ENCODE measurements at places on chromosomes 4 and X.
A peak's percentile ranks its signal among the peaks of the same experiment; 100 is the strongest.

DNA sequence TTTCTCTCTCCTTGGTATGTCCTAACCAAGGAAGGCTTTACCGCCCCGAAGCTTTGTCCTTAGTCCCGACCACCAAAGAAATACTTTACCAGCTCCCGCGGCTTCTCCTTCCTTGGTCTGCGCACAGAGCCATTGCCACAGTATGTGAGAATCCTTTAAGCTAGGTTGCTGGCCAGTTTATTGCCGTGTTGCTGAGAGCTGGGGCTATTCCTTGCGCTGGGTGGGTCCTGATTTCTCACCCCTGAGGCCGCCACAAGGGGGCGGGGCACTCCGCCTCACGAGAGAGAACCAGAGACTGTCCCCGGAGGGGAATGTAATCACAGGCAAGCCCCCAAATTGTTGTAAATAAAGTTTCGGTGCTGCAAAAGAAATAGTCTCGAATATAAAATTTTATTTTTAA lies 331.0 kb upstream of the PCDH10 start:
- DNase-seq: no peak

- no peak for DNase-seq
These were observed 198.8 kb upstream of the BMP3 start for GRCh38 chr4:80831383-80832361.

GRCh38 chrX:108439961-108440696 lies 491 bp downstream of the COL4A5 start:
- DNase-seq: no peak

- no peak for DNase-seq
These were observed 1.2 kb downstream of the MSN start for GRCh38 chrX:65668377-65669310.

- DNase-seq: no peak
These were observed 81.9 kb downstream of the FAM114A1 start for GRCh38 chr4:38949411-38950051.

- no peak for DNase-seq
These were observed 89.5 kb downstream of the EVC start for GRCh38 chr4:5800496-5800895.

GRCh38 chr4:166527500-166527899 lies 654.5 kb downstream of the TLL1 start:
- DNase-seq: no peak

- DNase-seq: no peak
These were observed 8.8 kb upstream of the GALNT7 start for GRCh38 chr4:173159791-173160190.

DNA sequence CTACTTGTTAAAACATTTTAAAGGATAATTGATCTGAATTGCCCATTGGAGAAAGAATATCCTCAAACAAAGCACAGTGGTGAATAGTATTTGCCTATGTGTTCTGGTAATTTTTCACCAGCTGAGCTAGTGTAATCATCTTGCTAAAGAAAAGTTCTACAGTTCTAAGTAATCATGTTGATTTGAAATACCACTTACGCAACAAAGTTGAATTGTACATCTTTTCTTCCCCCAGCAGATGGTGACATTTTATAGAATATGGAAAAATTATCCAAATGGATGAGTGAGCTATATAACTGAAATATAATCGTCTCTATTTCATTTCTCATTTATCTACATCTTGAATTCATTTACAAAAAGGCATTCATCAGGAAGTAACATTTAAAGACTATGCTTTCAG lies 9.7 kb upstream of the ZNF674 start:
- DNase-seq: no peak

DNA sequence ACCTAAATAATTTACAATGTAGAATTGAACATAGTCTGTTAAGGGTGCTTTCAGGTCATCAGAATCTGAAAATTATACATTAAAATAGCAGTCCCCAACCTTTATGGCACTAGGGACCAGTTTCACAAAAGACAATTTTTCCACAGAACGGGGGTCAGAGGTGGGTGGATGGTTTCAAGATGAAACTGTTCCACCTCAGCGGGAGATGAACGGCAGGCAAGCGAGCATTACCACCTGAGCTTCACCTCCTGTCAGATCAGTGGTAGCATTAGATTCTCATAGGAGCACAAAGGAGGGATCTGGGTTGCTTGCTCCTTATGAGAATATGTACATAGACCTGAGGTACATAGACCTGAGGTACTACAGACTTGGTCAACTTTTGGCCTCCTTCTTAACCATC lies 29.0 kb downstream of the LRBA start:
- DNase-seq: no peak

DNA sequence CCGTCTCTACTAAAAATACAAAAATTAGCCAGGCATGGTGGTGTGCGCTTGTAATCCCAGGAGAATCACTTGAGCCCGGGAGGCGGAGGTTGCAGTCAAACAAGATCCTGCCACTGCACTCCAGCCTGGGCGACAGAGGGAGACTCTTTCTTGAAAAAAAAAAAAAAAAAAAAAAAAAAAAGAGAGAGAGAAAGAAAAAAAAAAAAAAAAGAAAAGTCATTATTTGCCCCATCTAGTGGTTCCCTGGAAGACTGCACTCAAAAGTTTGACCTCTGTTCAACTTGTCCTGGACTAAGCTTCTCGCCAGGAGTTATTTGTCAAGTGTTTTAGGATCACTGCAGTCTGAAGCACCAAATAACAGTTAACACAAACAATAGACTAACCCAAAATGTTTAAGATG lies 45.3 kb upstream of the KCTD8 start:
- DNase-seq: no peak

- DNase-seq: no peak
These were observed 11.0 kb upstream of the C4orf50 start for GRCh38 chr4:6029254-6029653.

GRCh38 chr4:106615410-106615945 lies 246.9 kb upstream of the GIMD1 start:
- no peak for DNase-seq

- no peak for DNase-seq
These were observed 405.3 kb upstream of the FAT1 start for GRCh38 chr4:187128976-187129375.

- no peak for DNase-seq
These were observed 98.8 kb upstream of the EOLA2 start for GRCh38 chrX:150037041-150037440.

DNA sequence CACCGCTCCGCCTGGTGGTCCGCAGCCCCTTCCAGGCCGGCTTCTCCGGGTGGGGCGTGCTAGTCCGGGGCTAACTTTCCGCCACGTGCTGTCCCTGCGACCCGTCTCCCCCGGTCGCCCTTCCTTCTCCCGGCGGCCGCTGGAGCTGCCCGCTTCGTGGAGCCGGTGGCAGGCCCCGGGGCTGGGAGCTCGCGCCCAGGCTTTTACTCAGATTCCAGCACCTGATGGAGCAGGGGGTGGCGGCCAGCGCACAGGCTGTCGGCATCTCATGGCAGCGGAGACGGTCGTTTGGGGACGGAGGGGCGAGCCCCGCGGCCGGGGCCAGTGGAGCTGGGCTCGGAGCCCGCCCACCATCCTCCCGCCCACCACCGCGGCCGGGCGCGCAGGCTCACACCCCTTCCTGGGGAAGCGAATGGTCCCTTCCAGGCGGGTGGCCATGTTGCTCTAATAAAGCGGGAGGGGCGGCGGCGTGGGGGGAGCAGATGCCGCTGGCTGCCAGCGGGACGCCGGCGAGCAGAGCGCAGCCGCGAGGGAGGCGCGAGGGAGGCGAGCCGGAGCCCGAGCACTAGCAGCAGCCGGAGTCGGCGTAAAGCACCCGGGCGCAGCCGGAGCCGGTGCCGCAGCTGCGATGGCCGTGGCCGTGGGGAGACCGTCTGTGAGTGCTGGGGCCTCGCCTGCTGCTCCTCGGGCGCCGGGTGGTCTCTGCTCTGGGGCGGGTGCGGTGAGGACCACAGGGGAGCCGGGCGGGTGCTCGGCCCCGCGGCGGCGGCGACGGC lies at the start of gene SEPTIN11:
Gene SEPTIN11 (plus strand): TSS at position 477 of the 776 bp plus-strand sequence. CDS start 152 bp downstream, at position 629.
- peak; percentile 78 for DNase-seq

DNA sequence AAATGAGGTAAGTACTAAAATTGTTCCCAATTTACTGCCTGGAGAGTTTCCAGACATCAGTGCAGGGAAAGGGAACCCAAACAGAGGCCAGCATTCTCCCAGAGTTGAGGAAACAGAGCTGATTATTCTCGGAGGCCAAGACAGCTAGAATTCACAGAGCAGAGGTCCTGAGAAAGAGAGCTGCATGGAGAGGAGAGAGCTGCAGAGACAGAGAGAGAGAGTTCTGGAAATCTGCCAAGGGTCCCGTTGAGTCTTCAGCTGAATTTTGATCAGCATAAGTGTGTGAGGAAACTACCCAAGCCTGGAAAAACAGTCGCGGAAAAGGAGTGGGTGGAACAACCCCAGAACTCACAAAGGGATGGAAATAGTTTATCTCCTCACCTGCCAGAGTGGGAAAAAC lies 43.8 kb upstream of the GPR173 start:
- DNase-seq: no peak

DNA sequence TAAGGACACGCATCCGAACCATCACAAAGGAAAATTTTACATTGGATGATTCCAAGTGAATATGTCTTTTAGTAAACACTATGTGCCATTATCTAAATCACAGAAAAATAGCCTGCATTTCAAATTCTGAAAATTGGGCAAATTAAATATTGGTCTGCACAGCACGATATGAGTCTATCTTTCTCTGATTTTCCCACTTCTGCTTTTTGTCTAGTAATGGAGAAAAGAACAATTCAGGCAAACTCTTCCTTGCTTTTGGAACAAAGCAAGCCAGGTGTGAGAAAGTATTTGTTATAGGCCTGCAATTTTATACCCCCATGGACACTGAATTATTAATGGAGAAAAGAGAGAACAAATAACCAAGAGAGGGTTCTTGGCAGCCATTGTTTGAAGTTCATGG lies 97.8 kb downstream of the ZNF827 start:
- no peak for DNase-seq

GRCh38 chr4:139797287-139797686 lies 131.7 kb downstream of the MGST2 start:
- no peak for DNase-seq

- no peak for DNase-seq
These were observed 62.6 kb downstream of the FAM114A1 start for GRCh38 chr4:38930204-38930603.

GRCh38 chrX:153687121-153688039 lies at the start of gene SLC6A8:
Gene SLC6A8, plus strand, starts transcription at chrX:153687926. Its CDS starts 649 bp downstream, at chrX:153688575.
- DNase-seq: no peak

DNA sequence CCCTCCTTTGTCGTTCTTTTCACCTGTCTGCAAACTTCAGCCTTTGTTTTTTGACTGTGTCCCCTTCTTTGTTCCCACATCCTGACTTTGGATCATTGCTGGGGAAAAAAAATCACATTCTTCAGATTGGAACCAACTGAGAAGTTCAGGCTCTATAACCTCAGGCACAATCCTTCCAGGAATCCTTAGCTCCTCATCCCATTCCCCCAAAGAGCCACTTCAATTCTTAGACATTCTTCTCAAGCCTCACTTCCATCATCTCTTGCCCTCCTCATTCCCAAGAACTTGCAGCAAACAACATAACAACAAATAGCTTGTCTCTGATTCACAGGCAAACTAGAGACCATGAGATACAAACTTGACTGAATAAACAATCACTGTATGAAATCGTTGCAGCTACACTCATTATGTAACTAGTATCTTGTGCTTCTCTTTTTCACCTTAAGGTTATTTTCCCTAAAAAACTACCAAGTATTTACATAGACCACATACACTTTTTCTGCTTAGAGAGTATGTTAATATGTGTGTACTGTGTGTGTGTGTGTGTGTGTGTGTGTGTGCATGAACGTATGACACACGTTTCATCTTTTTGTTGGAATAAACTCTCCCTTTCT lies 26.4 kb upstream of the PGM2 start:
- DNase-seq: no peak

DNA sequence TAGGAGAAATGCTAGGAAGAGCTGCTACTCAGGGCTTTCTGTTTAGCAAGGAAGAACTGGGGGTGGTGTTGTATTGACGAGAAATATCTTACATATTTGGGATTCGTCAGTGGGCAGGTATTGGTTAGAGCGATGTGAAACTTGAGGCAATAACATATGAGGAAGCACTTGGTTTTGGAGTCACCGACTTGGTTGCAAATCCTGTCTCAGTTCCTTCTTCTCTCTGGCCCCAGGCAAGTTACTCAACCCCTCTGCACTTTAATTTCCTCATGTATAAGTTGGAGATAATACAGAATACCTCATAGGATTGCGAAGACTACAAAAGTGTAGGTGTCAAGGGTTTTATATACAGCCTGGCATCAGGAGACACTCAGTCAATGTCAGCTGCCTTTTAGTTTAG lies 34.1 kb downstream of the GPAT3 start:
- no peak for DNase-seq

DNA sequence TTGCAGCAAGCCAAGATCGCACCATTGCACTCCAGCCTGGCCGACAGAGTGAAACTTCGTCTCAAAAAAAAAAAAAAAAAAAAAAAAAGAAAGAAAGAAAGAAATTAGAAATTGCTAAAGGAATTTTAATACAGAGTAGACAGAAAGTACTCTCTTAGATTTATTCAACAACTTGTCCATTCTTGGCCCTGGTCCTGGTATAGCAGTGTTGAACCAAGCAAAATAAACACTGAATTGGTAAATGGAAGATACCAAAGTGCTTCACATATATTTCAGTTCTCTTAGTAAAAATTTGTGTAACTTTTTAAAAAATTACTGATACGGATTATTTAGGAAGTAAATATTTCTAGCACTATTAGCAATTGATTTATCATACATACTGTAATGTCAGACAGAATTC lies 165.9 kb upstream of the TLL1 start:
- no peak for DNase-seq

DNA sequence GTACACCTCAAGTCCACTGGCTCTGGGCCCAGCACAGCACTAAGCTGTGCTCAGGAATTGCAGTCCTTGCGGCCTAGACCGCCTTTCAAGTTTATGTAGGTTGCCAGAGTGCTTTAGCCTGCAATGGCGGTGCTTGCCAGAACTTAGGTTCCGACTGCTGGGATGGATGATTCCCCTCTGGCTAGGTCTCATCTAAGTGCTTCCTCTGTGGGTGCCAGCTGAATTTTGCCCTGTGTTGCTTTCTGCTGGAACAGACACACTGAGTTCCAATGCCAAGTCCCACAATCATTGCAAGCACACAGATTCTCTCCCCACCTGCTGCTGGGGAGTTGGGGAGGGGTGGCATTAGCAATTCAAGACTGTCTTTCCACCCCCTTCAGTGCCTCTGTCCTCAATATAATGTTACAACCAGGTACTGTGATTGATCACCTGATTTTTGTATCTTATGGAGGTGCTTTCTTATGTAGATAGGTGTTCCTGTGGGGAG lies 129.5 kb downstream of the GRID2 start:
- DNase-seq: no peak

- DNase-seq: no peak
These were observed 44.9 kb upstream of the SPRY1 start for GRCh38 chr4:123351713-123352112.

GRCh38 chr4:37981844-37982720 lies 21.9 kb downstream of the PTTG2 start:
- DNase-seq: no peak

DNA sequence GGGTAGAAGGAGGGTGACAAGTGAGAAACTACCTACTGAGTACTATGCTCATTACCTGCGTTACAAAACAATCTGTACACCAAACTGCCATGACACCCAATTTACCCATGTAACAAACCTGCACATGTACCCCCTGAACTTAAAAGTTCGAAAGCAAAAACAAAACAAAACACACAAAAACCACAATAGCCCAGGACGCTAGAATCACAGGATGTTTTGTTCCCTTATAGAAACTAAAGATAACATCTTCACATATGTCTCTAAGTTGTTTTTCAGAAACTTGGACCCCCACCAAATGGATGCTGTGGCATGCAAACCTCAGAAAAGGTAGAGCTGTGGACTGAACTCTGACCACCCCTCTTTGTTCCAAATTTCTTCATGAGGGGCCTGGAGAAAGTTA lies 25.2 kb upstream of the PNMA5 start:
- no peak for DNase-seq
